Muscle of leg (tissue), 16 donors: ENCODE measurements at places on chromosomes 11 and 22. TPM values are rescaled to one million over a fixed set of nuclear protein-coding genes. Genes with fewer than 3 reads are reported as not detected.

CENATAC gene
- 12.5 TPM for polyA plus RNA-seq

DNA sequence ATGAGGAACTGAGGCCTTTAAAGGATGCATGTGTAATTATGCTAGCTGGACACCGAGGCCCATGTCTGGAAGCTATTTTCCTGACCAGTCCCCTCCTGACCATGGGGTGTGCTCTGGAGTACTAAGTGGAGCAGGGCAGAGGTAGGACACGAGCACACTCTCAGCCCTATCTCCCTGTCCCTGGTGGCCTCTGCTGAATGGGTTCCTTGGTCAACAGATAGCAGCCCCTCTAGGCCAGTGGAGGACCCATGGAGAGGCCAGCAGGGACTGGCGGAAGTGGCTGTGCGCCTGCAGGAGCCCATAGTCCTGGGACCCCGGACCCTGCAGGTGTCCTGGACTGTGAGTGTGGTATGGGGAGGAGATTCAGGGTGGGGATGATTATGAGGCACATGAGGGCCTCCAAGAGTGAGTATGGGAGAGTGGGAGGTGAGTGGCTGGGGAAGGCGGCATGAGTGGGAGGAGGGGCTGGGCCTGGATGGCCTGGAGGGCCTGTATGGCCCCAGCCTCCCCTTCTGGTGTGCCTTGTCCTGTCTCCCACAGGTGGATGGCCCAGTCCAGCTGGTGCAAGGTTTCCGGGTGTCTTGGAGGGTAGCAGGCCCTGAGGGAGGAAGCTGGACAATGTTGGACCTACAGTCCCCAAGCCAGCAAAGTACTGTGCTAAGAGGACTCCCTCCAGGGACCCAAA is 9.5 kb downstream of the ROBO3 start:
- no peak for DNase-seq

DNA sequence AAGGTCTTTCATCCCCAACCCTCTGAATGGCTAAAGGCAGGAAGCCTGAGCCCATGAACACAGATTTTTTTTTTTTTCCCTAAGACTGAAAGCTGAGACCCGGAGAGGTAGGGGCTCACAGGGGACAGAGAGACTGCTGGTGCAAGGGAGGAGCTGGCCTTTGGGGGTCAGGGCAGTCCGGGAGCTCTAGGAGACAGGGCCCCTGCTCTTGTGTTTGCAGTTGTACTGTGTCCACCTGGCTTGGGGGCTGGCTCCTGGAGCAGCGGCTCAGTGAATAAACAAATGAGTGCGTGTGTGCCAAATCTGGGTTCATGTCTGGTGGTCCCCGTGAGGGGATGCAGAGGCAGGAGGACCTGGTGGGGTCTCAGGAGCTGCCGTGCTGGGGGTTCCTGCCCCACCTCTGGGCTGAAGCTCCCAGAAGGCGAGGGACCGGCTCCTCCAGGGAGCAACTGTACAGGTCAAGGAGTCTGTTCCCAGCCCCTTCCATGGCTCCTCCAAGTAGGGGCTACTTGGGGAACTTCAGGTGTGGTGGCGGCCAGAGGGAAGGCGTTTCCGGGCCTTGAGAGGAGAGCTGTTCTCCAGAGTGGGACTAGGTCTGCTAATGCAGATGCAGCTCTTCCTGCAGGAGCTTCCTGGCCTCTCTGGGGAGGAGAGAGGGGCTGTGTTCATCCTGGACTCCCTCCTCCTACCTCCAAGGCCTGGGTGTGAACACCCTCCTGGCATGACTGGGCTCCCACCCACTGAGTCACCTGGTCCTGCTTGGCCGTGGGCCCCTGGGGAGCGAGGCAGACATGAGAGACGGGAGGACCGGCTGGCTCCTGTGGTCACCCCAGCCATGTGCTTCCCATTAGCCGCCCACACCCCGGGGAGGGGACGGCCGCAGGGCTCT is 57.6 kb downstream of the FBXO7 start:
- peak; percentile 77 for DNase-seq

- DNase-seq: no peak
These were observed 160.7 kb downstream of the BARX2 start for GRCh38 chr11:129536338-129536737.

DNA sequence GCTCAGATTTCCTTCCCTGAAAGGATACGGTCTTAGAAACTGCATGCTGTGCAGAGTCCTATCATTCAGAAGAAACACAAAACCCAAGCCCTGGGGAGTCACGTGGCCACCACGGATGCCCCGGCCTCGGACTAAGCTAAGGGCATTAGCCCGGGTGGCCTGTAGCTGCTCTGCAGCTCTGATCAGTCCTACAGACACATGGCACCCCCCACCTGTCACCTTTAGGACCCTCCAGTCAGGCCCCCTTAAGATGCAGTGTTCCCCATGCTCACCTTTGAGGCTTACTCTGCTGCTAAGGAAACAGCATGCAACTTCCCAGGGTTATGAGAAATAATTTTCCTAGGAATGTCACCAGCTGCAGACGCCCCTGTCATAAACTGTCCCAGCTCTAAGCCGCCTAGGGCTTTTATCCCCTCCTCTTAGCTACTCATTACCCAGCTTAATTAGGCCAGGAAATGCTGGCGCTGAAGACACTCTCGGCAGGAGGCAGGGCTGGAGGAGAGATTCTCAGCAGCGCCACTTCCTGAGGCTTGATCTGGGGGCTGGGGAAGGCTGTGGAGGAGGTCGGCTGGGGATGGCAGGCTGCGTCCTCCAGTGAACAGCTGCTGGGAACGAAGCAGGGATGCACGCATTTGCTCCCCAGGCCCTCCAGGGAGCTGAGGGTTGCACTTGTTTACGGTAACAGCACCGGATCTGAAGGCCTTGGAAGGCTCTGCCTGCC is 47.2 kb upstream of the ADA2 start:
- DNase-seq: peak; percentile 89

DNA sequence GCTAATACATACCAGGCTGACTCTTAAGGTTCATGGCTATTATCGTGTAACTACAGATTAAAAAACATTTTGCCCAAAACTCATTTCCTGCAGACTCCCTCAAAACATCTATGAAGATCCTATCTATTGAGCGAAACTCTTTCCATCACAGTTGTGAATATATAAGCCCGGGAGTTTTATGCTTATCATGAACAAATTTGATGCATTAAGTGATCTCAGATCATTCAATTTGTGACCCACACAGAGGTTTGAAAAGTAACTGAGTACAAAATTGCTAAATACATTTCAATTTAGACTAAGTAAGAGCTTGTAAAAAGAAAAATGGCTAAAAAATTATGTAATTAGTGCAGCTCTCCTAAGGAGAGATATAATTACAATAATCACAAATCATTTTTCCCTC is 1228.8 kb upstream of the TENM4 start:
- DNase-seq: no peak

KRTAP5-8 gene
- polyA plus RNA-seq: not detected

DNA sequence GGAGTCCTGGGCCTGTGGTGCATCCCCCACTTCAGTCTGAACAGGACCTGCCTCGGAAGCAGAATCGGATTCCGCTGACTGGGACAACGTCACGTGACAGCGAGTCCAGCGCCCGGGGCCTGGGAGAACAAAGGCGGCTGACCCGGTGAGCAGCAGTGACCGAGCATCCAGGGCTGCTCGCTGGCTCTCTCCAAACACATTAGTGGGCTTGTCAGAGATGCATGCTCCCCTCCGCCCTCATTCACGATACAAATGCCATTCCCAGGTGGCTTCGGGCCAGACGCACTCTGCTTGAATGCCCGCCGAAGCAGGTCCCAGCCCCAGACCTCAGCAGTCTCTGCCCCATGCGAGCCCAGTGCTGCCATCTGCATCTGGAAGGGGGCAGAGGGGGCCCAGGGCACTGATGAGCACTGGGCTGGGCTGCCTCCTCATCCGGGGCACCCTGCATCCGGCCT is 91.0 kb downstream of the WNT7B start:
- DNase-seq: no peak

DNA sequence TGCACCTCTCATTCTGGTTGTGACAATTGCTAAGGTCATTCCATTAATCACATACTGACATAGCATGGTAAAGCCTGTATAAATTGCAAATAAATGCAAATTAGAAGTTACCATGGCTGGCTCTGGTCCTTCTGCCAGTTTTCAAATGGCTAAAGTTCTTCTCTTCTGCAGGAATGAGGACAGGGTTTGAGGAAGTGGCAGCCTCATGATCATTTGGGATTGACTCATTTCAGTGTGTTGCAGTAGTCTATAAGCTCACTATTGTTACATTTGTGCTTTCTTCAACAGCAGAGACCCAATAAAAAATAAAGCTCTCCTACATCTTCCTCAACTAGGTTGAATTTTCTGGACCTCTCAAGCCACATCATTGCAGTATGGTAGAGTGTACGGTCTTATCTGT is 60.3 kb downstream of the NECTIN1 start:
- DNase-seq: no peak

GRCh38 chr11:69293087-69293486 is 868 bp upstream of the MYEOV start:
- DNase-seq: no peak

- no peak for DNase-seq
These were observed 463 bp downstream of the TMEM126B start for GRCh38 chr11:85628771-85629341.

SPON1 gene
- polyA plus RNA-seq: 21.7 TPM

GRCh38 chr11:42840176-42840829 is 471.5 kb upstream of the API5 start:
- DNase-seq: no peak

- peak; percentile 91 for DNase-seq
These were observed 55.1 kb downstream of the PACSIN2 start for GRCh38 chr22:42959576-42960509.

CARD18 gene
- not detected for polyA plus RNA-seq

DNA sequence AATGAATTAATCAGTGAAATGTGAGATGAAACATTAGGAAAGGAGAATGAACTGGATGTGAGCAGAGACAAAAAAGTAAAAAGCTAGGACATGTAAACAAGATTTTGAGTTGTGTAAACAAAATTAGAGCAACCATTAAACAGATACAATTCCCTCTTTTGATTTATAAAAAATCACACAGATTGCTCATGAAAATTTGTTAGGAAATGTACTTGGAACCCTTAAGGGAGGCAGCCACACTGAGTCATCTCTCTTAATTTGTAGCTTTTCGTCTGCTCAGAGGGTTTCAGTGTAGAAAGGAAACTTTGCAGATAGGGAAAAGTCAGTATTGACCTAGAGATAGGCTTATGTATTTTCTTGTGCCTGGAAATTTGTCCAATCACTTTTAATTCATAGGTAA is 49.6 kb upstream of the ME3 start:
- DNase-seq: no peak

DNA sequence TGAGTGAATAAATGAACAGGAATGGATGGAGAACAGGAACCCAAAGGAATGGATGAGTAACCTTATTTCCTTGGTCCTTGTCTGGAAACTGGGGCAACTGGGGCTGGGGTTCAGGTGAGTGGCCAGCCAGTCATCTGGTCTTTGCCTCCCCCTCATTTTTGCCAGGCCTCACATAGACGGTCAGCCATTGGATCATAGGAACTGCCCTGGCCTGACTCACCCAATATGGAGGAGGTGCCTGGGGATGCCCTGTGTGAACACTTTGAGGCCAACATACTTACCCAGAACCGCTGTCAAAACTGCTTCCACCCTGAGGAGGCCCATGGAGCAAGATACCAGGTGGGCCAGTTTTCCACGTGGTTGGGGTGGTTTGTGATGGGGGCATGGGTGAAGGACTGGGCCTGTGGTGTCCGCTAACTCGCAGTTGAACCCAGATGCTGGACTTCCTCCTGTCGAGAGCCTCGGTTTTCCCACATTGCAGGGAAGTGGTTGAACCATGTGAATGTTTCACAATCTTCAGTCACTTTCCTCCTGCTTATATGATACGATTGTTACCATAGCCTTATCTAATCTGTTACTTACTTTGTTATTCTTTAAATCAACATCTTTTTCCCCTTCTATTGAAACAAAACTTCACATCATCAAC is 4.4 kb downstream of the TRIOBP start:
- peak; percentile 46 for DNase-seq

DNA sequence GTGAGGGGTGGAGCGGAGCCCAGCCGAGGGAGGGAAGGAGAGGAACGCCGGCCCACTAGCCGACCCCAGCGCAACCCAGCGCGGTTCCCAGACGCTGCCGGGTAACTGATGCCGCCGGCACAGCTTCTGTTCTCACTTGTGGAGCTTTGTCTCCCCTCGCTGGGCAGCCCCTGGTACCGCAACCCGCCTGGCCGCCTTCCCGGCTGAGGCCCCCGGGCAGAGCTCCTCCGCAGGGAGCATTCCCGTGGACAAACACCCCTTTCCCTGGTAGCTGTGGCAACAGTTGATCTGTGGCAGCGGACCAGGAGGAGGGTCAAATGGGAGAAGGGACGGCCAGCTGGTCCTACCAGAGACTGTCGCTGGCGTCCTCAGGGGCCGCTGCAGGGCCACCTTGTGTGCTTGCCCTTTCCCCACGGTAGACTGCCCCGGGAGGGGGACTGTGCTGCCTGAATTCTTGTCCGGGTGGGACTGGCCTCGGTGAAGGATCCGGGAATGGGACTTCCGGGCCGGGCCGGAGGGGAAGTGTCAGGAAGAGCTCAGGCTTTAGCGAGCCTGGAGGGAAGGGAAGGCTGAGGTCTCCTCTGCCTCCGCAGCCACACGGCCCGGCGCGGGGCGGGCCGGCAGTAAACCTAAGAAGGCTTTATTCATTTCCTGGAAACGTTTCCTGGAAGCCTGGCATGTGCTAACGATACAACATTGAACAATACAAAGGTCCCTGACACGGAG is 468.0 kb downstream of the OPCML start:
- peak; percentile 89 for DNase-seq
